ENCODE measurements at places on chromosomes 5 and 9. TPM values are rescaled to one million over a fixed set of nuclear protein-coding genes. Genes with fewer than 3 reads are reported as not detected.

- DNase-seq = no peak
- no peaks in the 10 kb centered on the region for H3K36me3 ChIP-seq
- no peaks in the 10 kb centered on the region for H3K27me3 ChIP-seq
- H3K4me1 ChIP-seq = no peaks in the 10 kb centered on the region
- H3K27ac ChIP-seq = no peak overlapping the region
These were observed 651.6 kb upstream of the RORB start for GRCh38 chr9:73845539-73845938.

- H3K27me3 ChIP-seq = no peaks in the 10 kb centered on the region
- no peaks in the 10 kb centered on the region for H3K36me3 ChIP-seq
- DNase-seq = no peak
- H3K27ac ChIP-seq = no peak overlapping the region
- no peak overlapping the region for H3K4me3 ChIP-seq
These were observed 36.8 kb upstream of the SEMA4D start for GRCh38 chr9:89534515-89535287.

DNA sequence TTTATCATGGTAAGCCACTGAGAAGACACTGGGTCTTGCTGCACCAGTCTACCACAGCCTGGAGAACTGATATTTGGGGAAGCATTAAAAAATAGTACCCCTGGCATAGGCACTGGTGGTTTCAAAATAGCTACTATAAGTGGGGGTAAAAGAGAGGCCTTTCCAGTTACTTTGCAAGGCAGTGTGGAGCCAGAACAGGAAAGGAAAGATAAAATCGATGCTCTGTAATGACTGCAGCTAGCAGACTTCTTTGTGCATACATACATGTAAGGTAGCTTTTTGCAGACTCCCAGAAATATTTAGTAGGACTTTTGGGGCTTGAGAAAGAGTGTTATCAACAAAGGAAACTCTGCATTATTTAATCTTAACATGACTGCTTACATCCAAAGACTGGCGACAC is 31.3 kb upstream of the ALDOB start:
- no peak overlapping the region for H3K4me3 ChIP-seq
- no peaks in the 10 kb centered on the region for H3K27me3 ChIP-seq
- no peaks in the 10 kb centered on the region for H3K4me1 ChIP-seq

DNA sequence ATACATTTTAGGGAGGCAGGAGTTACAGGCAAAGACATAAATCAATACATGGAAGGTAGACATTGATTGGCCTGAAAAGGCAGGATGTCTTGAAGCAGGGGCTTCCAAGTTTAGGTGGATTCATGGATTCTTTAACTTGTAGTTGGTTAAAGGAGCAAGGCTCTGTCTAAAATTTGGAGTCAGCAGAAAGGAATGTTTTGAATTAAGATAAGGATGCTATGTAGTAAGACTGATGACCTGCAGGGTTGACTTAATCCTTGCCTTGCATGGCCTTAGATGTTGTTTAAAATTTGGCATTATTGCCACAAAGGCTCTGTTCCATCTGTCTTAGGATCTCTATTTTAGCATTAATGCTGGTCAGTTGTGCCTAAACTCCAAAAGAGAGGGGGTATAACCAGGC is 171.3 kb downstream of the C5orf15 start:
- no peak overlapping the region for H3K4me3 ChIP-seq
- H3K27me3 ChIP-seq = no peaks in the 10 kb centered on the region
- H3K4me1 ChIP-seq = no peaks in the 10 kb centered on the region
- no peak for DNase-seq
- H3K36me3 ChIP-seq = no peaks in the 10 kb centered on the region
- no peak overlapping the region for H3K27ac ChIP-seq

- no peak overlapping the region for H3K4me3 ChIP-seq
- H3K27ac ChIP-seq = peak overlapping the region; percentile 97
- DNase-seq = no peak
- peaks cover 67% of the 10 kb centered on the region for H3K4me1 ChIP-seq
- H3K27me3 ChIP-seq = no peaks in the 10 kb centered on the region
These were observed 5.5 kb downstream of the B4GALT1 start for GRCh38 chr9:33161589-33162132.

GRCh38 chr9:85213650-85214607 is 527.8 kb downstream of the AGTPBP1 start:
- DNase-seq = no peak
- no peak overlapping the region for H3K27ac ChIP-seq
- no peaks in the 10 kb centered on the region for H3K4me1 ChIP-seq
- H3K27me3 ChIP-seq = no peaks in the 10 kb centered on the region
- no peaks in the 10 kb centered on the region for H3K36me3 ChIP-seq

Gene SPATA31E1
- total RNA-seq = not detected

Gene ZFP2
- 0.50 TPM for total RNA-seq
